DMS79 (cell line): ENCODE measurements at places on chromosomes 6 and 20.
A peak's percentile ranks its signal among the peaks of the same experiment; 100 is the strongest.

- DNase-seq, result no peak
Observed at GRCh38 chr20:38728911-38729642, 4.8 kb downstream of the SLC32A1 start.

GRCh38 chr6:111534231-111534751 lies 51.3 kb upstream of the REV3L start:
- peak; percentile 73 for DNase-seq

DNA sequence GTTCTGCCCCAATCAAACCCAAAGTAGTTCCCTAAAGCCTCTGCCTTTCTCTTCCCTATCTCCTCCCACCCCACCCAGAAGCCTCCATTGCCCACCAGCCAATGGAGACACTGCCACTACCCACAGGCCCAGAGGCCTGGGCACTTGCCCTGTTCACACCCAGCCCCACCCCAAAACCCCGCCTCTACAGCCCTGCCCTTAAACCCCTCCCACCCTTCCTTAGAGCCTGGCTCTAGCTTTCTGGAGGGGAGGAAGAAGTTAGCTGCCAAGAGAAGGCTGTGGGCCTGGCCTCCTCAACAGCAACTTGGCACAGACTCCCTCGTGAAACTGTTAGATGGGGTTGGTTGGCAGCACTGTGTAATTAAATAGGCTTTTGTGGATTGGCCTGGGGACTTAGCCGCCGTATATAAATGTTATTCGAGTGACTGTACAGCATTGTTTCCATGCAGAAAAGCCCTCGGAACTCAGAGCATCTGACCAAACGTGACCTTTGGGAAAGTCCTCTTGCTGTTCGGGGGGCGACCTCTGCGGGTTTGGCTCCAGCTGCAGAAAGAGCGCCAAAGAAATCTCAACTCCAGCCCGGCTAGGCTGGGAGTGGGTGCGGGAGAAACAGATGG lies 31.4 kb downstream of the COL11A2 start:
- DNase-seq, result no peak

DNA sequence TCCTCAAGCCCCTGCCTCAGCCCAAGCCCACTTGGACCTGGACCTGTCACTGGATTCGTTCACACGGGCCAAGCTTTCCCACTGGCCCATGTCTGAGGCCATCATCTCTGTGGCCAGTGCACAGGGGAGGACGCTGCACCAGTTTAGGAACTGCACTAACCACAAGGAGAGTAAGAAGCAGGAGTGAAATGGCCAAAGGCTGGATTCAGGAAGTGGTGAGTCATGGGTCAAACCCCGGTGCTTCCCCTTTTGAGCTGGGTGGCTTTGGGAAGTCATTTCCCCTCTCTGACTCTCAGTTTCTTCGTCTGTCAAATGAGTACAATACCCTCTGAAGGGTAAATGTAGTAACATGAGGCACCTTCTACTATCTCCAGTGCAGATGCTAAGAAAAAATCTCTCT lies 87.9 kb downstream of the CD40 start:
- DNase-seq, result no peak

- DNase-seq, result no peak
Observed at GRCh38 chr6:6771964-6772363, 183.4 kb downstream of the LY86 start.

DNA sequence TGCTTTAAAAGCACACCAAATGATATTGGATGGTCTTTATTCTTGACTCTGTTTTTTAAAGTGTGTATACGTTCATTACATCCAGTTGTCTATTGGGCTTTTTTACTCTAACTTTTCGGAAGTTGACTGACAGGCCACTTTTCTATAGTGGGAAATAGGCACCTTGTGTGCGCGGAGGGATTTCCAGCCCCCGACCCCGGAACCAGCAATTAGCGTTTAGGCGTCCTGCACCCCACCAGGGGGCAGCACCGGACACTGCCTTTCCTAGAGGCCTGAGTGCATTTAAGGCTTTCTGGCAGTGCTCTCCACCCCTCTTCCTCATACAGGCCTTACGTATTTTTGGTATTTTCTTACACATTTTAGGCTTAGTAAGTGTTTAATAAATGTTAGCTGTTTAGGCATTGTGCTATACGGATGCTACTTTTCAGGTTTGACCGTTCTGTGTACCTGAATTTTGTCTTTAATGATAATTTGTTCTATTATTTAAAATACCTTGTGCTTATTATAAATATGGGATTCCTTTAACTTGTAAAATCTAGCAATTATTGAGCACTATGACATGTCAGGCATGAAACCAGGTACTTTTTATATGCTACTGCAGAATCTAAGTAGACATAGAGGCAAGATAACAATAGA lies 231.8 kb downstream of the BCKDHB start:
- DNase-seq, result no peak

DNA sequence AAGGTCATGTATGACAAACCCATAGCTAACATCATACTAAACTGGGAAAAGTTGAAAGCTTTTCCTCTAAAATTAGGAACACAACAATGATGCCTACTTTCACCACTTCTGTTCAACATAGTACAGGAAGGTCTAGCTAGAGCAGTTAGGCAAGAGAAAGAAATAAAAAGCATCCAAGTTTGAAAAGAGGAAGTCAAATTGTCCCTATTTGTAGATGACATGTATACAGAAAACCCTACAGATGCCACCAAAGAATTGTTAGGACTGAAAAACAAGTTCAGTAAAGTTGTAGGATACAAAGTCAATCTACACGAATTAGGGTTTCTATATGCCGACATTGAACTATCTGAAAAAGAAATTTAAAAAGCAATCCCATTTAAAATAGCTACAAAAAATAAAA lies 89.4 kb upstream of the GLP1R start:
- no peak for DNase-seq

DNA sequence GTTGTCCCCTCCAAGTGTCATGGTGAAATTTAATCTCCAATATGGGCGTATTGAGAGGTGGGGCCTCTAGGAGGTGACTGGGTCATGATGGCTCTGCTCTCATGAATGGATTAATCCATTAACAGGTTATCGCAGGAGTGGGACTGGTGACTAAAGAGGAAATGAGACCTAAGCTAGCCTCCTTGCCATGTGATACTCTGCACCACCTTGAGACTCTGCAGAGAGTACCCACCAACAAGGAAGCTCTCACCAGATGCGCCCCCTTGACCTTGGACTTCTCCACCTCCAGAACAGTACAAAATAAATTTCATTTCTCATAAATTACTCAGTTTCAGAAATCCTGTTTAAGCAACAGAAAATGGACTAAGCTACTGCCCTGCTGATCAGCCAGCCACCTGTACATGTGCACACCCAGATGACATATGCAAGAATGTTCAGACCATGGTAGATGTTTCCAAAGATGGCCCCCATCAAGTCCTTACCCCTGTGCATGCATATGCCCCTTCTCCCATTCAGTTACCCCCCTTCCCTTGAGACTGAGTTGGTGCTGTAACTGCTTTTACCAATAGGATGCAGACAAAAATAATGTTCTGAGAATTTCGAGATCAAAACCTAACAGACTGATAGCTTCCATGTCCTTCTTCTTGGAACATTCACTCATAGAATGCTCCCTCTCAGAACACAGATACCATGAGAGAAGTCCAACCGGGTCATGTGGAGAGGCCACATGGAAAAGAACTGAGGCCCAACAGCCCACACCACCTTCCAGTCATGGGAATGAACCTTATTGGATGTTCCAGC lies 28.4 kb downstream of the MAP3K5 start:
- DNase-seq, result no peak

DNA sequence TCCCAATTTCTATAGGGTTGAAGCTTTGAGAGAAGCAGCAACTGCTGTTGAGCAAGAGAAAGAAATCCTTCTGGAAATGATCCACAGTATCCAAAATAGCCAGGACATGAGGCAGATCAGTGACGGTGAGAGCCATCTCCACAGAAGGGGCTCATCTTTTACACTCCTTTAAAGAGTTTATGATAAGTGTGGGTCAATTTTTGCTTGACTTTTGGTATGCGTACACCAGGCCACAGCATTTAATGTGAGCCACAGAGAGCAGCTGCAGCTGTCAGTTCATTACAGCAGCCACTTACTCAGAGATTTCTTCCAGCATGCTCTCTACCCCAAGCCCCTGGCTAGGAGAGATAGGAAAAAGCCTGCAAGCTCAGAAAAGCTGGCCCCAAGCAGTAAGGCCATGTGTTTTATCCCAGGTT lies 9.9 kb downstream of the BAG2 start:
- DNase-seq, result no peak

- no peak for DNase-seq
Observed at GRCh38 chr6:151058021-151058733, 181.6 kb upstream of the AKAP12 start.

DNA sequence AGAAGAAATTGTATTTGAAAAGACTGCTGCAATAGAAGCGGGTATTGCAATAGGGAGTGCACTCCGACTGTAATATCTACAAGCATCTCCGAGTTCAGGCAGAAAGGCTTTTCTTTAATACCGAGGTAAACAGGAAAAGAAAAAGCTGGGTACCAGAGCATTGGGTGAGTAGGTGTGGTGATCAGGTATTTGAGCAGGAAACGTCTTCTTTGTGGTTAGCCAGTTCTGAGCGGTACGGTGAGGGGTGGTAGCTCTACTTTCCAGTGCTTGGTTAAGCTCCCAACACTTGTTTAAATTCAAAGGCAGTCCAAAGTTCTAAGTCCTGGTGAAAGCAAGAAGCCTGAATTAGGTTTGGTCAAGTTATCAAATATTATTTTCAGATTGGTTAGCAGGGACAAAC lies 404.1 kb downstream of the LMBRD1 start:
- no peak for DNase-seq

DNA sequence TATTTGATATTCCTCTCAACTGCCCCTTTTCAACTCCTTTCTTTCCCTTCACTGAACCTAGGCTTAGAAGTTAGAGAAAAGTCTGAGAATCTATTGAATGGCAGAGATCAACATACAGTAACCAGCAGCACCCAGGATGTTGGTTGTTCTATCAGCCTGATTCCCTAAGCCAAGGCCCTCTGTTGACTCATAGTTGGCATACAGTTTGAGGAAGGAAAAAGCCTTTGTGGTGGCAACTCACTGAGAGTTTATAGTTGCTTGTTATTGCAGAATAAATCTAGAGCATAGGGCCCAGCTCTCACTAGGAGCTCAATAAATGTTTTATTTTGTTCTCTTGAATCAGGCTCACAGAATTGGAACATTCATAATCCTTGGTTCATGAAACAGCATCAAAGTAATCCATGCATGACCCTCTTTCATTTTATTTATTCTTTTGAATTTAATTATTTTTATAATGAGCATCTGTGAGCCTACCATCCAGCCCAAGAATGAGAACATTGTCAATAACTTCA lies 119.1 kb upstream of the ADGRF1 start:
- DNase-seq, result no peak

DNA sequence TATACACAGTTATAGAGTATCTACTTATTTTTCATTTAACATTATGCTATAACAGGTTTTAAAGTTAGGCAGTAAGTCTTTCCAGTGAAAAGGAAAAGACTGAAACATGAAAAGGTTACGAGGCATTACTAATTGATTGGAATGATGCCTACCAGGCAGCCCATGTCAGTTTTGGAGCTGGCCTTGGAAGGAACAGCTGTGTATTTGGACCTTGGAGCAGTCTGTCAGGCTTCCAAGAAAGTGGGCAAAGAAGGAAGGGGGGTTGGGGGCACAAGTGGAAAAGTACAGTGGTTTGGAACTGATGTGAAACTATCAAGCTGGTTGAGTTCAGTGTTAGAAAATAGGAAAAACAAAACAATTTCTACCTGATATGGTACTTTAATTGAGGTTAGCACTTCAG lies 41.7 kb downstream of the SLC16A10 start:
- DNase-seq, result peak; percentile 39

GRCh38 chr20:11891776-11892545 lies 25.7 kb upstream of the BTBD3 start:
- peak; percentile 49 for DNase-seq

DNA sequence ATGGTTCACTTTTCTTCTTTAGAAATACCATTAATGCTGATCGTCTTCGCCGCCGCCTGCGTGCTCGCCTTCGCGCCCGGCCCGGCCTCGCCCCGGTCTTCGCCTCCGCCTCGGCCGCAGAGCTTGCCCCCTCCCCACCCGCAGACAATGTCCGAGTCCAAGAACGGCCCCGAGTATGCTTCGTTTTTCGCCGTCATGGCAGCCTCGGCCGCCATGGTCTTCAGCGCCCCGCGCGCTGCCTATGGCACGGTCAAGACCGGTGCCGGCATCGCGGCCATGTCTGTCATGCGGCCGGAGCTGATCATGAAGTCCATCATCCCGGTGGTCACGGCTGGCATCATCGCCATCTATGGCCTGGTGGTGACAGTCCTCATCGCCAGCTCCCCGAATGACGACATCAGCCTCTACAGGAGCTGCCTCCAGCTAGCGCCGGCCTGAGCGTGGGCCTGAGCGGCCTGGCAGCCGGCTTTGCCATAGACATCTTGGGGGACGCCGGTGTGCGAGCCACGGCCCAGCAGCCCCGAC lies 4.8 kb upstream of the PRPH2 start:
- DNase-seq, result no peak

DNA sequence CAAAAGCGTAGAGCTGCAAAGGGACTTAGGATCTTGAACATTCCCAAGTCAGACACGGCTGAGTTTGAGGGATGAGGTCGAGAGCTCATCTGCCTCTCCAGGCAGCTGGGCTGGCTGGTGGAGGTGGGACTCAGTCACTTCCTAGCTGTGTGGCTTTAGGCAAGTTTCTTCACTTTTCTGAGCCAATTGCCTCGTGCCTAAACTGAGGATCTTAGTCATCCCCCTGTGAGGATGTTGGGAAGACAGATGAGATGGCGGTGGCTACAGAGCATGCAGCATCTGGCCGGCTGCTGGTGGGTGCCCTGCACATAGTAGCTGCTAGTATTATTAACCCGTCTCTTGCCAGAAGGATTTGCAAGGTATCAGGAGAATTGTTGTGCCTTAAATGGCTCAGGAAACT lies 27.5 kb downstream of the TFAP2C start:
- DNase-seq, result no peak

GRCh38 chr20:49372095-49372734 lies 94.4 kb upstream of the ZNFX1 start:
- DNase-seq, result peak; percentile 16

- no peak for DNase-seq
Observed at GRCh38 chr6:34513646-34514045, 42.5 kb downstream of the SPDEF start.

- DNase-seq, result no peak
Observed at GRCh38 chr20:56411759-56412472, at the start of gene CASS4. Gene CASS4, plus strand, starts transcription at chr20:56412260. Its CDS starts 199 bp downstream, at chr20:56412459.

- DNase-seq, result no peak
Observed at GRCh38 chr6:3383525-3383924, 73.3 kb downstream of the SLC22A23 start.

- peak; percentile 20 for DNase-seq
Observed at GRCh38 chr6:44268095-44268628, 2.1 kb upstream of the TMEM151B start.
